HAP-1 (cell line): ENCODE measurements at places on chromosomes 7 and 10.

- no peak for DNase-seq
Measured at GRCh38 chr7:152884321-152884720, 124.8 kb downstream of the ACTR3B start.

DNA sequence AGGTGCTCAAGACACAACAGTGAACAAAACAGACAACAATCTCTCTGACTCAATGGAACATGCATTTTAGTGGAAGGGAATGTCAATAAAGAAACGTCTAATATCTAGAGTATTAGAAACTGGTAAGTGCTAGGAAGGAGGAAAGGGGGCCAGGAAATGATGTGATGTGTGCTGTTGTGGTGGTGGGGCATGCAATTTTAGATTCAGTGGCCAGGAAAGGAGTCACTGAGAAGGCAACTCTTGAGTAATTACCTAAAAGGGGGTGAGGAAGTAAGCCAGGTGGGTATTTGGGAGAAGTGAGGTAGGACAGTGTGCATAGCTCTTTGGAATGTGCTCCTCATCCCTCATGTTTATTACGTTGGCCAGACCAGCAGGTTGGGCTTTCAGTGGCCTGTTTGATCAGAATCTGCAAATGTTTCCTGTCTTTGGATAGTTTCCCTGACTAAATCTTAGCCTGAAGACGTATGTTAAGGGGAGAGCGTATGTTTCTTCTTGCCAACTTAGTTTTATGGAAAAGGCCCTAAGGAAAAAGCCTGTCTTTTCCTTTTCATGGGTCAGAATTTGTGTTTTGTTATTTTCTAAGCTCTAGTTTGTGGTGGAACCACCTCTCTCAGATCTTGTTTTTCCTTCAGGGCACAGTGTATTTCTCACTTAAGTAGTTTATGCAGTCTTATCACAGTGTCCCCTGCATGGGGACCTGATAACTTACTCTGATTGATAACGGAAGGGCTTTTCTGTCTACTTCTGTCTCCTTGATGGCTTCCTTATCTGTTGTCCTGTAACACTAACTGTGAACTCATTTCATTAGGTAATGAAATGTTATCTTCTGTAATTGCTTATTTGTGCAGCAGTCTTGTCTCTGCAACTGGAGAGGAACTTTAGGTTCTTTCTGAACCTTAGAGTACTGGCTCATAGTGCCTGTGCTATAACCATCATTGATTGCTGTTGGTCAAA is 203.7 kb downstream of the AUTS2 start:
- DNase-seq, result no peak

- no peak for DNase-seq
Measured at GRCh38 chr7:2141651-2142050, 91.1 kb downstream of the MAD1L1 start.

- no peak for DNase-seq
Measured at GRCh38 chr7:22911889-22912288, 89.2 kb upstream of the TOMM7 start.

- DNase-seq, result no peak
Measured at GRCh38 chr7:111235709-111236108, 144.8 kb downstream of the LRRN3 start.

GRCh38 chr10:114664127-114664526 is 6.1 kb upstream of the ABLIM1 start:
- DNase-seq, result no peak

GRCh38 chr7:88546808-88547207 is 212.7 kb upstream of the ZNF804B start:
- peak; percentile 58 for DNase-seq

DNA sequence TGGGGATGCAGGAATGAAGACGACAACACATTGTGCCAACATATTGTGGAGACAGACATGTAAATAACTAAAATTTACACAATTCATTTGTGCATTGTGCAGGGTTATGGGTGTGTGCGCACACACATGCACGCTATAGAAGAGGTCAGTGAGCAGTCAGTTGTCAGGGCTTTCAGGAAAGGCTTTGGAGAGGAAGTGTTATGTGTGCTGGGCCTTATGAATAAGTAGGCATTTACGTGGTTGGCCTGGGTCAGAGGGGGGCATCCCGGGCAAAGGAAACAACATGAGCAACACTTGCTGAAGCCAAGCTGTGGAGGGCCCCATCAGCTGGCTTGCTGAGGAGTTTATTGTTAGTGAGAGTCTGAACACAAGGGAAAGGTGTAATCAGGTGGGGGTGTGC is 4.1 kb downstream of the PRXL2A start:
- DNase-seq, result no peak

GRCh38 chr7:77439572-77439971 is 23.4 kb upstream of the GSAP start:
- no peak for DNase-seq

- DNase-seq, result no peak
Measured at GRCh38 chr10:60040014-60040662, 133.8 kb upstream of the CCDC6 start.

DNA sequence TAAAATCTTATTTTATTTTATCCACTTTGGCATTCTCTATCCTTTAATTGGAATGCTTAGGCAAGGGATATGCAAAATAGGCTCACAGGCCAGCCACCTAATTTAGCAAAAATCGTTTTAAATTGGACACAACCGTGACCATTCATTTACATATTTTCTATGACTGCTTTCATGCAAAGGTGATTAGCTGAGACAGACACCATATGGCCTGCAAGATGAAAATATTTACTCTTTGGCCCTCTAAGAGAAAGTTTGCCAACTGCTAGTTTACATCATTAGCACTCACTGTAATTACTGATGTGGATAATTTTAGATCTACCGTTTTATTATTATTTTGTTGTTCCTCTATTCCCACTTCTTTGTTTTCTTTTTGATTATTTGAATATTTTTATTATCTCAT is 375.5 kb upstream of the LRRTM3 start:
- DNase-seq, result no peak
